Stimulated activated CD8-positive, alpha-beta memory T cell treated with anti-CD3 and anti-CD28 coated beads, Interleukin-12 subunit alpha, Interleukin-12 subunit beta, amount 100 ng/mL, for 1 hour (primary cell): ENCODE measurements at places on chromosomes 1 and 21.

- DNase-seq: no peak
These were observed 95.0 kb downstream of the EPHB2 start for GRCh38 chr1:22805672-22806038.

GRCh38 chr1:52915855-52916220 is 5.7 kb downstream of the ECHDC2 start:
- no peak for DNase-seq

- no peak for DNase-seq
These were observed 19.3 kb downstream of the QSOX1 start for GRCh38 chr1:180173952-180174351.

- DNase-seq: no peak
These were observed 162.8 kb downstream of the PRDM16 start for GRCh38 chr1:3231826-3232225.

GRCh38 chr1:94688646-94689045 is 131.5 kb upstream of the SLC44A3 start:
- no peak for DNase-seq

DNA sequence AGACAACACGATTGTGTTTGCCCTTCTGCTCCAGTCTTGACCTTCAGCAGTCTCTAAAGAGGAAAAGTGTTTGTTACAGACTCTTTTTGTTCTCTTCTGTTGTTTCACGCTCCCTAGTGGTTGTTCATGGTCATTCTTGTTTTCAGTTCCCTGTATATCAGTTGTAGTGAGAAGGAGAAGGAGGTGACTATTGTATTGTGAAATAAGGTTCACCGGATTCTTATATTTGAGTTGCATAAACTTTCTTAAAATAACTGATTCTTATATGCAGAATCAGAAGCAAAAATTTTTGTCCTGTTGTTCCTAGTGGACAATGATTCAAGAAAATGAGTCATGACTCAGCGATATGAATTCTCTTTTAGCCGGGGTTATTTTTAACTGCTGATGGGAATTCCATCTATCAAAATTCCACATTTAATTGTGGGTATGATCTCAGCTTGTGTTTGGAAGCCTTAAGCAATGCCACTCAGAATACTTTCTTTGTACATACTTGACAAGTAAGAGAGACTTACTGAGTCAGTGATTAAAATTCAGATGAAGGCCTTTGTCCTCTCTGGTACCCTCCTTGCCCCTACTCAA is 152.2 kb downstream of the CLEC20A start:
- no peak for DNase-seq

DNA sequence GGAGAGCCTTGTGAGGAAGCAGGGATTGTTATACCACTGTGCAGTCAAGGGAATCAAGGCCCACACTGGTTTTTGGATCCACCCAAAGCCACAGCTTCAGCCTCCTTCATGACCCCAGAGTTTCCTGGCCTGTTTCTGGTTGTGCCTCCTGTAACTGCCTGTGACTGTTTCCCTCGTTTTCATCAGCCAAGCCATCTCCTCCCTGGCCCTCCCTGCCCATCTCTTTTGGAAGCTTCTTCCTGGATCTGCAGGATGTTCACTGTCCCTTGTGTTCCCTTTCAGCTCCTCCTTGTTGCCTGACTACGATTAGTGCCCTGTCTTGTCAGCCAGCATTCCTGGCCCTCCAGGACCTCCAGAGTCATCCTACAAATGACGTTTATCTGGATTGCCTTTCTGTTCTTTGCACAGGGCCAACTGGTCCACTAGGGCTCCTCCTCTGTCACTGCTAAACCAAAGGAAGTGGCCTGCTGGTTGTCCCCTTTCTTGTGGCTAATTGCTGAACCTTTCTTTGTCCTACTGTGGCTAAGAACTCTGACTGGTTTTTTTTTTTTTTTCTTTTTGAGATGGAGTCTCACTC is 17.9 kb downstream of the SFT2D2 start:
- no peak for DNase-seq

GRCh38 chr1:50084389-50084788 is 24.3 kb upstream of the ELAVL4 start:
- no peak for DNase-seq

- no peak for DNase-seq
These were observed 45.9 kb upstream of the MYOCOS start for GRCh38 chr1:171576144-171576543.

DNA sequence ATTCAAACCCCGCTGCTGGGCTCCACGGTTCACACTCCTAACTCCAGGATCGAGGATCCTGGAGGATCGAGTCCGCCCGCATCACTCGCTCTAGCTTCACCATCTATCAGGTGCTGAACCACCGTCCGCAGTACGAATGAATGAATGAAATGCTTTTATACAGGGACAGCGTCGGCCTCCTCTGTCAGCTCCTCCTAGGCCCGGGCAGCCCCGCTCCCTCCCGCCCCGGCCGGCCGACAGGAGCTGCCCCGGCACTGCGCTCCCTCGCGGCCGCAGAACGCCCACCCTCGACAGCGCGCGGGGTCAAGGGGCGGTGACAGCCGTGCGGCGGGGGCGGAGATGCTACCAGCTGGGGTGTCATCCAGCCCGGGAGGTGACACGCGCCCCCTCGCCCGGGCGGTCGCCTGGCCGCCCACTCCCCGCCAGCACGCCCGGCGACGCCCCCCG is 520 bp downstream of the ZBTB17 start:
- DNase-seq: peak; percentile 59

DNA sequence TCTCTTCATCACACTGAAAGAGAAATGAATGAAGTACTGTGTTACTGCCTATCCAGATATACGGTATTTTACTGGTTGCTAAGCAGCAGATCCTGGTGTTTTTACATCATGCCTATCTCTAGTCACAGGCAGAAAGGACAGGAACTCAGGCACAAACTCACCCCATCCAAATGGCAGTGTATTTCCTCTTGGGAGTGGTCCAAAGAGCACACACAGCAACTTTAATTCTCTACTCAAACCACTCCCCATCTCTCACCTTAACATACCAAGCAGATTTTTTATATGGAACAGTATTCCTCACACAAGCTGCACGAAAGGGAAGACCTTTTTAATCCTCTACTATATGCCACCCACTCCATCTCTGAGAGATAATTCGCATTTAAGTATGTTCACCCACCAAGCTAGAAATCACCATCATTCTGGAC is 27.3 kb downstream of the EIF4G3 start:
- DNase-seq: no peak

- DNase-seq: no peak
These were observed 97.9 kb downstream of the CSMD2 start for GRCh38 chr1:34066981-34067603.

- no peak for DNase-seq
These were observed 2.7 kb downstream of the RBM15 start for GRCh38 chr1:110341872-110342331.

- peak; percentile 56 for DNase-seq
These were observed 683 bp upstream of the EFNA4 start for GRCh38 chr1:155062702-155063411.

GRCh38 chr1:236144446-236145150 is 2.3 kb downstream of the GPR137B start:
- no peak for DNase-seq

DNA sequence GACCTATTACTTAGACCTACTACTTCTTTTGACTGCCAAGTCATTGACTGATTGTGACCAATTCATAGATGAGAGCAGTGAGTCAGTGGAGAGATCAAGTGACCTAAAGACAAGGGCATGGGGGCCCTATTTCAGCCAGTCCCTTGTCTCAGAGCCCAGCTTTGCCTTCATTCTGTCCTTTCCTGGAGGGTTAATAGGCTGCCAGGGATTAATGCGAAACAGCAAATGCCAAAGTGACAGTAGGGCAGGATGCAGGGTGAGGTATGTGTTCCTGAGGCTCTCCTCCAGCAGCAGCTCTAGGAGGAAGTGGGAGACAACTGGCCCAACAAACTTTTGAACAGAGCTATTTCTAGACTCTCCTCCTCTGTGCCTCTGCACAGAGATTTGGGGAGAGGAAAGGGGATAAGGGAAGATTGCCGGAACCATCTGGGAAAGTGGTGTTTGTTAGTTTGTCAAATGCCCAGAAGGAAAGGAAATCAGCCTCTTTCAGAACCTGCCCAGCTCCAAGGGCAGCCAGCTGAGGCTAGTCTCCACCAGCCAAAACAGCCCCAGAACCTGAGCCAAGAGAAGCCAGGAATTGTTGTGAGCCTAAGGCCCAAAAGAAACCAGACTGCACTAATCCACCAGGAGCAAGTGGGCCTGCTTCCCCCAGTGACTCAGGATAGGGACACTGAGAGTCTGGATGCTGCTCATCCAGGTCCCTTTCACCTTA is 4.9 kb upstream of the S100A3 start:
- no peak for DNase-seq

- DNase-seq: no peak
These were observed 81.2 kb upstream of the C1orf174 start for GRCh38 chr1:3981261-3981660.

DNA sequence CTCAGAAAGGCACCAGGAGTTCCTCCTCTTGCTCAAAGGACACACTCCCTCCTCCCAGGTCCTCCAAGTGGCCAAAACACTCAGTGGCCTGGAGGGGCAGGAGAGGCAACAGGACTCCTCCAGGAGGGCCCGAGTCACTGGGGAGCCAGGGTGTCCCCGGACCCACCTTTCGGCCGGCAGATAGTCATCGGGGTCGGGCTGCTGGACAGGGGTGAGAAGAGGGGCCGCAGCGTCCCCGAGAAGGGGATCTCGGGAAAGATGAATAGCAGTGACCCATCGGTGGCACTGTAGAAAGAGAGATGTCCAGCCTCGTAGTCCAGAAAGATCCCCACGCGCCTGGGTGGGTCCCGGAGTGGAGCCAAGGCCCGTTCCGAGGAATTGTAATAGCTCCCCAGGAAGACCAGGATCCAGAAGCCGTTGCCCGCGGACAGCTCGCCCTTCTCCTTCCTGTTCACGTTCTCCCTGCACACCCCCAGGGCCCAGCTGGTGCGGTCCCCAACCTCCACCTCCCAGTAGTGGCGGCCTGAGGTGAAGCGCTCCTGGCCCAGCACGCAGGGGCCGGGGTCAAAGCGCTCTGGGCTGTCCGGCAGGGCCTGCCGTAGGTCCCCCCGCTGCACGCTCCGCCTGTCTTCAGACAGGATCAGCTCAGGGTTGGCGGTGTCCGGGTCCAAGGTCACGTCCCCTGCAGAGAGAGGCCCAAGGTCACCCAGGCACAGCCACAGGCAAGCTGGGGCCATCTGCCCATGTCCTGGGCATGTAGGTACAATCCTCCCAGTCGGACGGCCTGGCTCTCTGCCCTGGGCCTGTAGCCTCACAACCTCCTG is 11.9 kb downstream of the TRIM11 start:
- DNase-seq: no peak

- DNase-seq: no peak
These were observed 11.3 kb downstream of the FMO2 start for GRCh38 chr1:171196351-171196750.

- no peak for DNase-seq
These were observed 127.5 kb upstream of the EDN2 start for GRCh38 chr1:41611932-41612450.

DNA sequence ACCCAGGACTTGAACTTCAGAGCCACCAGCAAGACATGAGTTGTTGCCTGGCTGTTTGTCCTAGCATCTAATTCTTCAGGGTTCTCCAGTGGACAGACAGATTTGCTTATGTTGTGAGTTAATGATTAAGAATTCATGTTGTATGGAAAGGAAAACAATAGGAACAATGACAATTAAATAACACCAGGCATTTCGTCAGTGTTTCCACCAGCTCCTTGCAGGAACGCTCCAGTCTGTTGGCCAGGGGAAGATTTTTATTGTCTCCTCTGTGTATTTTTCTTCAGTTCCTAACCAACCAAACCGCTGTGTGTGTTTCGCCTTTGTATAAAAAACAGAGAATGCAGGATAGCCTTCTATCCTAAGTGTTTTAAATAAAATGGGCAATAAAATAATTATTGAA is 64.4 kb upstream of the PTGFR start:
- DNase-seq: no peak

- no peak for DNase-seq
These were observed 713 bp upstream of the HMGCL start for GRCh38 chr1:23825762-23826522.

DNA sequence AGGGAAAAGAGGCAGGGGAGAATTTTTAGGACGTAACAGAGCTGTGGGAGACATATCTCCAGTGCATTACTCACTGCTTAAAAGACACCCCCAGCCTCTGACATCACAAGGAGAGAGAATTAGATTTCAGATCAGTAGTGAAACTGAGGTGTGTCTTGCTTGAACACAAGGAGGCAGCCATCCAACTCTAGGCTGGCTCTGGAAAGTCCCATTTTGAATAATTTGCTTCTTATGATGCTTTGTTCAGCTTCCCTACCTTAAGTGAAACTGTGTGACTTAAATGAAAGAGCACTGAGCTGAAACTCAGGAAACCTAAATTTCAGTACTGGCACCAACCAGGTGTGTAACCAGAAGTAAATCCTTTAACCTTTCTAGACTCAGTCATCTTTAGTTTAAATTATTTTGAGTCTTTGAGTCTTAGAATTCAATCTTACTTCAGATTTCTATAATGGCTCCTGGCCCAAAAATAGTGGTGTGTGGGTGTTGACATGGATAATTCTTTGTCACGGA is 251.6 kb upstream of the SGIP1 start:
- DNase-seq: no peak

GRCh38 chr1:198121056-198121826 is 35.6 kb upstream of the NEK7 start:
- no peak for DNase-seq

GRCh38 chr1:100752791-100753190 is 33.2 kb downstream of the VCAM1 start:
- no peak for DNase-seq

- no peak for DNase-seq
These were observed 313.4 kb upstream of the C1orf174 start for GRCh38 chr1:4213366-4213973.

- no peak for DNase-seq
These were observed 66.4 kb downstream of the DDAH1 start for GRCh38 chr1:85398391-85399064.

- DNase-seq: no peak
These were observed 7.4 kb upstream of the GREM2 start for GRCh38 chr1:240619357-240619756.

DNA sequence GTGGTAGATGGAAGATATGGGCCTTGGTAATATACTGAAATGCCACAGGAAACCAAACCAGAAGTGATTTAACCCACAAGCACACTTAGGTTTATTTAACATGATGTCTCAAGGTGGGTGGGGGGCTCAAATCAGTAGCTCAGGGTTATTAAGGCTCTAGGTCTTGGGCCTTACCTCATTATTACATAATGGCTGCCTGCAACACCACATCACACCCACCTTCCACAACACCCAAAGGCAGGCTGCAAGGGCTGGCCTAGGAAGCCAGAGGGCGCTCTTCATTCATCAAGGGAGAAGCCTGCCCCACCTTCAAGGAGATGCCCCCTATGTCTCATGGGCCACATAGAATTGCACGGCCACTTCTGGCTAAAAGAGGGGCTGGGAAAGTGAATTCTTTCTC is 6.0 kb downstream of the TFF1 start:
- no peak for DNase-seq

- DNase-seq: no peak
These were observed 93.8 kb downstream of the COQ8A start for GRCh38 chr1:227033880-227034279.

GRCh38 chr1:26780344-26780957 is 7.3 kb upstream of the PIGV start:
- DNase-seq: no peak

GRCh38 chr1:175114996-175115395 is 47.4 kb downstream of the TNN start:
- DNase-seq: no peak
